ENCODE measurements at places on chromosomes 4 and X. TPM values are rescaled to one million over a fixed set of nuclear protein-coding genes. Genes with fewer than 3 reads are reported as not detected.

- no peak for DNase-seq
Observed at GRCh38 chr4:92303621-92304027, at the start of gene GRID2. Gene GRID2 (plus strand): TSS chr4:92303966.

DNA sequence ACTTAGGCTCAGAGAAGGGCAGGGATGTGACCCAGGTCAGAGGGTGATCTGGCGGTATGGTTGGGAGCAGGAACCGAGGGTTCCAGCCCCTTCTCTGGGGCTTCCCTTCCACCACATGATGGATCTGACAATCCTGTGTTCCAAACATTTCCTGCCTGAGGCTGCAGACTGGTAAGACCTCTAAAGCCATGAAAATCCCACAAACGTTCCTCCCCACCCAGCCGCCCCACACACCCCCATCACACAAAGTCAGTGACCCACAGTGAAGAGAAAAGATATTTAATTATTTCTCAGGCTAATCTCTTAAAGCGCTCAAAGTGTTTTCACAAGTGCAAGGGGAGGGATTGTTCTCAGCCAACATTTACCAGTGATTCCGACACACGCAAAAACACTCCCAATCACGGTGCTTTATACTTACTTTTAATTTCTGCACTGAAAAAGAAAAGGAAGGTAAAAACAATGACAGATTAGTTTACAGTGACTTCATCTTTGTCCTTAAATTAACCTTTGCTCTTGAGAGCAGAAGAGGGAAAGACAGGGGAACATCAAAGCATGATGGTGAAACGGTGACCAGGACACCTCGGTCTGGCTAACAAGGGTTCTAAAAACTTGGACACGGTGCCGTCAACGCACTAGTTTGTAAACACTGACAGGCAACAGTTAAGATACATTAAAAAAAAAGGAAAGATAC is 42.4 kb downstream of the WDR1 start:
- DNase-seq: no peak

GRCh38 chrX:103792916-103793544 is 16.4 kb downstream of the PLP1 start:
- no peak for DNase-seq

DNA sequence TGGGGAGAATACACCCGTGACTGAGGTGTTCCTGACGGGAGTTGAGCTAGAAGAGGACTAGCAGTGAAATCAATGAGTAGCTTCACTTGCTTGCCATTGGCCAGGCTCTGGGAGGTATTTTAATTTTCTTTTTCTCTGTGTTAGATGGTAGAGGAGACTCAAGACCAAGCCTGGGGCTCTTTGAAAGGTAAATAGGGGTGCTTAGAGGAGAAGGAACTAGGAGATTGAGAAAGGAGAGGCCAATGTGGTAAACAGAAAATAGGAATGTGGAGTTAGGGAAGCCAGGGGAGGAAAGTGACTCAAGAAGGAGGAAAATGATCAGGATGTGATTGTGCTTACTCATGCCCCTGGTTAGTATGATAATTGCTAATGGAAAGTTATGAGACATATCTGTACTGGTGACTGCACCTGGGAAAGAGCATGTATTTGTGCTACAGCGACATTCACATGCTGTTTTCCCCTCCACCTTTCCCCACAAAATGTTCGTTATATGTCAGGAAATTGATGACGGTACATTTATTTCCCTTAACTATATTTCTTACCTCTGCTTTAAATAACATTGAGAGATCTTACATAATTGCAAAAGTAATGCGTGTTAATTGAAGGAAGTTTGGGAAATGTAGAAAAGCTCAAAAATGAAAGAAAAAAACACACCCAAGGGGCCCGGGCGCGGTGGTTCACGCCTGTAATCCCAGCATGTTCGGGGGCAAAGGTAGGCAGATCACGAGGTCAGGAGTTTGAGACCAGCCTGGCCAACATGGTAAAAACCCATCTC is 16.9 kb upstream of the LRBA start:
- DNase-seq: peak; percentile 31

- DNase-seq: no peak
Observed at GRCh38 chr4:174005422-174005821, 278.0 kb downstream of the FBXO8 start.

DNA sequence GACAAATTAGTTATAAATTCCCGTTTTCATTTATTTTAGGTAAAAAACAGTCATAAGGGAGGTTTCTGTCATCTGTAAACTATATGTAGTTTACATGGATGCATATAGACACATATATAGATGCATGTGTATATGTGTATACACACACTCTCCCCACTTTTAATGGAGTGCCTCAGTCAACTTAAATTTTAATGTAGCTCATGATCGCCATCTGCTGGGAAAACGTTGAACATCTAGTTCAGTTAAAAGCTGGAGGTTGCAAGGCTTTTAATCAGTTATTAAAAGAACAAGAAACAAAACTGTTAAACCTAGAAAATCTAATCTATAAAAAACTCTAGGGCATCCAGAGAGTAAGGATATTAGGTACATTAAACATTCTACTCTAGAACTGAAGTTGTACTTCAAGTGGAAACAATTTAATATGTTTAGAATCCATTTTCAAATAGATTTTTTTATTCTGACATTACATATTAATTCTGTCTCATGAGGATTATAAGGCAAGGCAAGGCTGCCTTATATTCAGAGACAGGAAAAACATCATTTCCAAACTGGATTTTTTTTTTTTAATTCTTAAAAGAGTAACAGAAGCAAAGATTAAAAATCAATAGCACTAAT is 122.6 kb downstream of the SHISA3 start:
- DNase-seq: peak; percentile 60

- DNase-seq: no peak
Observed at GRCh38 chrX:120021927-120022326, 55.6 kb downstream of the RHOXF2B start.

DNA sequence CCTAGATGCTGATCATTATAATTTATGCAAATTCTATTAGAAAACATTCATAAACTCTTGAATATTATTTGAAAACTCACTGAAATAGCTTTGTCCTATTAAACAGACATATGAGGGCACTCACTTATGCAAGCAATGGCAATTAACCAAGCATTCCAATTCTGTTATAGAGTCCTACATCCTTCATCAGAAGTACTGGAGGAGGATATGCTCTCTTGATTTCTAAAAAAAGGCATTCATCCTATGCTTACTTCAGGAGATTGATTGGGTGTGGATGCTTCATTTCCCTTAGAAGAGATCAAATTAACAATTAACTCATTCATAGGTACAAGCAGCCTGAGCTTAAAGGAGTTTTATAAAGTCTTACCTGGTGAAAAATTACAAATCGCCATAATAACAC is 1317.2 kb downstream of the PCDH7 start:
- no peak for DNase-seq

DNA sequence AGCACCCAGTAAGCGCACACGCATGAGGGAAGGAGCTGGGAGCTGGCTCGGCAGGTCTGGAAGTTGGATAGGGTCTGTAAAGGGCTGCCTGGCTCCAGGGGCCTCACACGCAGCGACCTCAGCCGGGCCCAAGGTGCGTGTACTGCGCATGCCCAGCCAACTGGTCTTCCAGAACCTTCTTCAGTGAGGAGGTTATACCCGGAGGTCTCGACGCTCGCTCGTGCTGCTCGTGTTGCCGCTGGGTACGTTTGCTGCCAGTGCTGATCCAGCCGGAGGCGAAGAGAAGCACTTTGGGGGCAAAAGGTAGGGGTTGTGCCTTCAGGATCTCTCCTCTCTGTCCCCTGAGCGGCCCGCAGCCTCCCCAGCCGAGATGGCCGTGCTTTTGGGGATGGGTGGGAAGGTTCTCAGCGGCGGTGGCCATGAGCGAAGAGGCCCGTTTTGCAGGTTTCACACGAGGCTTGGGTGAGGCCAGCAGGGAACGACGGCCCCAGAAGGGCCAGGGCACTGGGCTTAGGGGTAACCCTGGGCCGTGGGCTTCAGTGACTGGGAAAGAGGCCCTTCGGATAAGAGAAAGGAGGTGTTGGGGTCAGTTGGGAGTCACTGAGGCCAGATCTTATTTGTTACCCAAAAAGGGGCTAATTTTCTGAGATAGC is 3.8 kb upstream of the CXCL9 start:
- no peak for DNase-seq

DNA sequence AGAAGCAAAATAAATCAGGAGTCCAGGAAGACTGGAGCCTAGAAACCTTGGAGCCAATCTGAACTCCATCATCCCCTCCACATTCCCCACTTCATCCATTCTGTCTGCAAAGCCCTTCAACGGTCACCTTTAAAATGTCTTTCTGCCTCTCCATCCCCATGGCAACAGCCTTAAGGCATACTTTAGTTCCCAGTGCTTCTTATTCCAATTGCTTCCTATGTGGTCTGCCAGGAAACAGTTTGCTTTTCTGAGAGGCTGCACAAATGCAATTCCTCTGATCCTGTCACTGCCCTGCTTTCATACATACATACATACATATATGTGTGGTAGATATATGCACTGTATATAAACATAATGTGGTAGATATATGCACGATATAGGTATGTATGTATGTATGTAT is 786 bp upstream of the MAGEH1 start:
- DNase-seq: no peak

GRCh38 chr4:78297116-78297800 is 240.1 kb downstream of the FRAS1 start:
- no peak for DNase-seq

GRCh38 chrX:25020905-25021449 is 5.2 kb upstream of the ARX start:
- no peak for DNase-seq

- DNase-seq: no peak
Observed at GRCh38 chrX:139811942-139812629, 104.1 kb upstream of the MCF2 start.

DNA sequence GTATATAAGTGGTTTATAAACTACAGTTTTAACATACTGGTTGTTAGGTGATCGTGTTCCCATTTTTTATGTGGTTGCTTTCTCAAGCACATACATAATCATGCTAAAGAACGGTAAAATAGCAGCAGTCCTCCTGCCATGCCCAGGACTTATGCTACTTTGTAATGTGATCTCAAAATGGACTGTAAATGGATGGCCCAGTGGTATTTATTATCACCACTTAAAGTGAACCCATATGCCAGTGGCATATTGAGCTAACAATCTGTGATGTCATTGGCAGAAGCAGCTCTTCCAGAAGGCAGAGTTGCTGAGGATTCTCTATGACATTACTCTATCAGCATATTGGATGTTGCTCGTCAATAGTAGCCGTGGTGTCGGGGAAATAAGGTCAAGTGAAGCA is 28.6 kb downstream of the ANK2 start:
- DNase-seq: no peak

DNA sequence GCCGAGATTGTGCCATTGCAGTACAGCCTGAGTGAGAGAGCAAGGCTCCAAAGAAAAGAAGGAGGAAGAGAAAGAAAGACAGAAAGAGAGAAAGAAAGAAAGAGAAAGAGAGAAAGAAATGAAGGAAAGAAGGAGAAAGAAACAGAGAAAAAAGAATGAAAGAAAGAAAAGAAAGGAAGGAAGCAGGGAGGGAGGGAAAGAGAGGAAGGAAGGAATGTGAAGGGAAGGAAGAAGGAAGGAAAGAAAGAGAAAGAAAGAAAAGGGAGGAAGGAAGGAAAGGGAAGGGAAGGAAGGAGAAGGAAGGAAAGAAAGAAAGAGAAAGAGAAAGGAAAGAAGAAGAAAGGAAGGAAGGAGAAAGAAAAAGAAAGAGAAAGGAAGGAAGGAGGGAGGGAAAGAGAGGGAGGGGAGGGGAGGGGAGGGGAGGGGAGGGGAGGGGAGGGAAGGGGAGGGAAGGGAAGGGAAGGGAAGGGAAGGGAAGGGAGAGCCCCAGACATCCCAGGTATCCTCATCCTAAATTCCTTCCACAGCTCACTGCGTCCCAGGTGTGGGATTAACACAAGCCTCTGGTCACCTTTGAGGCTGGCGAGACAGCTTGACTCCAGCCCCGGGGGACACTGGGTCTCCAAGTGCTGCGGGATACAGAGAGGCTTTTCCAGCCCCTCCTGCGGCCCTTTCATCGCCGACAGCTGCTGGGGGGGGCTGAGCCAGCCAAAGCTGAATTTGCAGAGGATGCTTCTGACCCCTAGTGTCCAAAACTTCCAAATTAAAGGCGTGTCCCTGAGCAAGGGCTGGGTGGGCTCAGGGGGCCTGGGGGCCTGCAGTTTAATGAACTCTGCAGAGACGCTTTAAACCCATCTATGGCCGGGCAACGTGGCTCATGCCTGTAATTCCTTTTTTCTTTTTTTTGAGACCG is 24.2 kb upstream of the CSF2RA start:
- no peak for DNase-seq

DNA sequence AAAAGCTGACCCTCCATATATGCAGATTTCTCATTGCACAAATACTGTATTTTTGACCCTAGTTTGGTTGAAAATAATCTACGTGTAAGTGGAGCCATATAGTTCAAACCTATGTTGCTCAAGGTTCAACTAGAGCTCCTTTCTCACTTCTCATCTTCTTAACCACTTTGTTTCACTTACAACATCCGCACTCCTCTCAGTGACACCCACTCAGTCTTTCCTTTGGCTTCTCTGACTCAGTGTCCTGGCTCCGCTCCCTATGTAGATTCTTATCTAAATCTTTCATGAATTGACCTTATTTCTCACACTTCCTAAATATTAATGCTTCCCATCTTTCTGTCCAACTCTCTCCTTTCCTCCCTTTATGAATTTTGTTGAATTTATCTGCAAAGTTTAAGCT is 32.9 kb upstream of the DKK2 start:
- DNase-seq: no peak

GRCh38 chr4:106717091-106717490 is 319.0 kb downstream of the DKK2 start:
- DNase-seq: no peak

GRCh38 chrX:123185721-123186120 is 1.6 kb downstream of the GRIA3 start:
- no peak for DNase-seq

DNA sequence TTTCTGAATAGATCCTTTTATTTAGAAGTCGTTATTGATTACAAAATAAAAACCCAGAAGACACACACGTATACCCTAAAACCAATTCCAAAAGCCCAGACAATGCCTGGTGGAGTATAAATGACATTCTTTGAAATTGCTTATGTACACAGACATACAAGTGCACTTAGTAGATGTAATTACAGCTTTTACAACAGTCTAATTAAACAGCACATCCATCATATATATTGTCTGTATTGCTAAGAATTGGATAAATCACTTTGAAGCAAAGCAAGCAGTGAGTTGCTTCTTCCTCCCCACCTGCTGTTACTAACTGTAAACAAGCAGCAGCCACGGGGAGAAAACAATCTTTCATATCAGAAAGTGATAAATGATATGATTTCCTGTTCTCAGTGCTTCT is 645.7 kb downstream of the TLL1 start:
- no peak for DNase-seq

ATRX gene
- 52.4 TPM for total RNA-seq

MAPK10 gene
- total RNA-seq: 0.51 TPM

PLP2 gene
- total RNA-seq: 28.1 TPM

SHOX gene
- total RNA-seq: not detected

FOXP3 gene
- not detected for total RNA-seq

PDHA1 gene
- 284 TPM for total RNA-seq

GPR119 gene
- not detected for total RNA-seq

FAM9C gene
- not detected for total RNA-seq
